T-helper 2 cell (primary cell): ENCODE measurements at places on chromosomes 11 and 22.

DNA sequence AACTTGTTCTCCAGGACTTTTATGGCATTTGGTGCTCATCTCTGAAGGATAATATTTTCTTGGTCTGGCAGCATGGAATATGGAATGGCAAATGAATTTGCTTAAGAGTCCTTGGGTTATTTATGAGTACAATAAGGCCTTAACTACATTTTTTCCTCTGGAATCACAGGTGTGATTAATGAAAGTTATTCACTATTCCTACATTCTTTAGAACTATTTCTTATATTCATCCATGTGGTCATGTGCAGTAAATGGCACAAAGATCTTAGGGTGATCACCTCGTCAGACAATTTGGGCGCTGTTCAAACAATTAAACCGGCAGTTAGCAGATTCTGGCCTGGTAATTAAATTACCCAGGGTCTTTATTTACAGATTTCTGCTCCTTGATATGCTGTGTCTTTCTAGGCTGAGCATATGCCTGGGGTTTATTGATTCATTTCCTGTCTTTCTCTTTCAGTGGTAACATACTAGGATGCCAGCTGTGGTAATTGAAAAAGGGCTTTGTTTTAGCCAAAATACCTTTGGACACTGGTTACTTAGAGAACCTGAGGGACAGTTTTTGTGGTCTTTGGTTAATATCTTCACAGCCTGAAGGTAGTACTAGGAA is 31.6 kb downstream of the SIK2 start:
- DNase-seq, result peak; percentile 10

GRCh38 chr11:44548032-44548695 is 17.3 kb upstream of the CD82 start:
- no peak for DNase-seq

GRCh38 chr11:43983221-43983810 is 40.9 kb downstream of the C11orf96 start:
- DNase-seq, result no peak

DNA sequence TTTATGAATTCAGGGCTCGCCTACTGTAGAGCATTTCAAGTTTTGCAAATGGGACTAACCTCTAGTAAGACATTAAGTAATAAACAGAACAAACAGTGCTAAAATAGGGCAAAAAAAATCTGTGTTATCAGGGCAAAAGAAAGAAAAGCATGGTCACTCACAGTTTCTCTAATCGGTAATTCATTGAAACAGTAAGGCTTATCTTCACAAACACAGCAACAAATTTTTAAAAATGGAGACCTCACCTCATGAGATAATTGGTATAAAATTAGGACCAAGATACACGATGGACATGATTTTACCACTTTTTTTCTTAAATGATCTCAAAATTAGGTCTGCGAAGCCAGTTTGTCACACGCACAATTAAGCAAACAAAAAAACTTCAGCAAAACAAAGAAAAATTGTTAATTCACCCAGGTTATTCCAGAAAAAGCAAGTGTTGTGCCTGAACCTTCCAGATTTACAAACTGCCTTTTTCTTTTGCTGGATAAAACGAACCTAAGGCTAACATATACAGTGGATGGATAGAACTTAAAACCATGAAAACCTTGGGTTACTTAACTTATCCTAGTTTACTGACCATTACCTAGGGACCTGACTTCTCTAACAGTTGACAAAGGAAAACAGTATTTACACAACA is 1.4 kb downstream of the TMEM123 start:
- DNase-seq, result no peak
